ENCODE measurements at places on chromosomes 5 and 9.

DNA sequence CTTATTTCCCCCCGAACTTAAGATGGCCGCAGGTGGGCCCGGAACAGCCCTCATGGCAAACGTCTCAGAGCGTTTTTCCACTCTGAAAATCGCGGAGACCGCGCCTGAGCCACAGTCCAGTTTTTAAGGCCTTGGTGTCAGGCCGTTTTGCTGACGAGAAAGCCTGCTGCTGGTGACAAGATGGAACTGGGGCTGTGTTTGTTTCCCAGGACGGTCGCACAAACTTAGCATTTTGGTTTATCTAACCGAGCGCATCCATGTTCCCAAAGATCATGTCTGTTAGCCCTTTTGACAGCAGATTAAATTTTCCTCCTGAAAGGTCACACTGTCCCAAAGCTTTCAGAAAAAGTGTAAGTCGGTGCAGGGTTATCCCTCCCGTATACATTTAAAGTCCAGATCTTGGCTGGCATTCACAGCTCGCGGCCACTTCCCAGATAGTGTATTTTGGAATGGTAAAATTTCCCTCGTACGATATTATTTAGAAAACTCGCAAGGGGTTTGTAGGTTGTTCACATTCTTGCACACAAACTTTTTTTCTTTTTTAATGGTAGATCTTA lies 812 bp downstream of the SREK1 start:
- peak; percentile 68 for DNase-seq

DNA sequence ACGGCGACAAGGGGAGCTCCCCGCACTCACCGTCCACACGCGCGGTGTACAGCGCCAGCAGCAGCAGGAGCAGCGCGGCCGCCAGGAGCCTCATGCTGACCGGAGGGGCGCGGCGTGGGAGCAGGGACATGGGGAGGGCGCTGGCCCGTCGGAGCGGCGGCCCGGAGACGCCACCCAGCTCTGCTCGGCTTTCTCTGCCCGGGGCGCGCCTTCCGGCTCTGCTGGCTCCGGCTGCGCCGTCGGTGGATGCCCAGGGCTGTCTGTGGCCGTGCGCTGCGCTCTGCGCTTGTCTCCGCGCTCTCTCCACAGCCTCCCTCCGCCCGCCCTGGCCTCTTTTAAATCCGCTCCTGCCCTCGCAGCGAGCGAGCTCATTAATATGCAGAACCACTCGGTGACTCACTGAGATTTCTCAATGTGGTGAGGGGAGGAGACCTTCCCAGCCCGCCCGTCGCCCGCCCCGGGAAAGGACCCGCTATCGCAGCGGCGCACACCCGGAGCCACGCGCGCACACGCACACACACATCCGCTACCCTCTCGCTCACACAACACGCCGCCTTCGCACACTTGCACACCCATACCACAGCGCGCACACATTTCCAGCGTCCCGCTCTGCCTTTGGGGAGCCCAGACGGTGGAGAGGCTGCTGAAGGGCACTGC lies at the start of gene CXCL14:
Gene CXCL14 (minus strand): TSS at position 307 of the 657 bp plus-strand sequence. CDS start 213 bp downstream, at position 94.
- DNase-seq = peak; percentile 33

- DNase-seq = no peak
Measured at GRCh38 chr5:168513861-168514428, 15.2 kb upstream of the FBLL1 start.

- DNase-seq = no peak
Measured at GRCh38 chr9:82080265-82080664, 91.7 kb downstream of the SPATA31D1 start.

- no peak for DNase-seq
Measured at GRCh38 chr9:104286799-104287198, 192.7 kb downstream of the SMC2 start.

DNA sequence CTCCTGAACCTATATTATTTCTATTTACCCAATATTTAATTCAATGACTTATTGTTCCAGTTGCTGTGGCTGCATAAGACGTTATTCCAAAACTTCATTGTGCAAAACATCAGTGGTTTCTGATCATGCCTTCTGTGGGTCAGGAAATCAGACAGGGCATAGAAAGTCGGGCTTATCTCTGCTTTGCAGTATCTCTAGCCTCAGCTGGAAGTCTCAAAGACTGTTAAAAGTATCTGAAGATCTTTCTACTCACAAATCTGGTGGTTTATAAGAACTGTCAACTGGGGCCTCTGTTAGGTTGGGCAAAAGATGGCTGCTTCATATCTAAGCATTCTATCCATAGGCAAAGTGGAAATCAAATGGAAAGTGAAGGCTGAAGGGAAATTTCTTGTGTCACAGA lies 687.7 kb upstream of the ARRDC3 start:
- DNase-seq = no peak

- no peak for DNase-seq
Measured at GRCh38 chr9:113373256-113373655, 3.5 kb downstream of the HDHD3 start.

DNA sequence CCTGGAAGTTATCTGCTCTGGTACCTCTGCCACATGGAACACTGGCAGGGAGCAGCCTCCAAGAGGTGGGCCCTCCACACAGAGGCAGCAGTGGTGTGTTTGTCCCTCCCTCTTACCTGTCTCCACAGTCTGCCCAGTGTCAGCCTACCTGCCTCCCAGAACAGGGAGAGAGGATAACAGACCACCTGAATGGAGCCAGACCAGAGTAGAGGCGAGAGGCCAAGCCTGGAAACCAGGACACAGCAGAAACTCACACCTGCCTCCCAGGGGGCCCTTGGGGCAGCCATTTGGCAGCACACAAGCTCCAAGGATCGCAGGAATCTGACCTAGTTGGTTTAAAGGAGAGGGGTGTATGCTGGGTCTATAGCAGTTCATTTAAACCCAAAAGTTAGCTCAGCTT lies 100.2 kb upstream of the ZNF366 start:
- no peak for DNase-seq

GRCh38 chr5:66551945-66552344 lies 44.2 kb upstream of the MAST4 start:
- no peak for DNase-seq

- no peak for DNase-seq
Measured at GRCh38 chr9:32011049-32011448, 373.4 kb upstream of the ACO1 start.

- no peak for DNase-seq
Measured at GRCh38 chr9:117121316-117121715, 293.5 kb downstream of the ASTN2 start.

DNA sequence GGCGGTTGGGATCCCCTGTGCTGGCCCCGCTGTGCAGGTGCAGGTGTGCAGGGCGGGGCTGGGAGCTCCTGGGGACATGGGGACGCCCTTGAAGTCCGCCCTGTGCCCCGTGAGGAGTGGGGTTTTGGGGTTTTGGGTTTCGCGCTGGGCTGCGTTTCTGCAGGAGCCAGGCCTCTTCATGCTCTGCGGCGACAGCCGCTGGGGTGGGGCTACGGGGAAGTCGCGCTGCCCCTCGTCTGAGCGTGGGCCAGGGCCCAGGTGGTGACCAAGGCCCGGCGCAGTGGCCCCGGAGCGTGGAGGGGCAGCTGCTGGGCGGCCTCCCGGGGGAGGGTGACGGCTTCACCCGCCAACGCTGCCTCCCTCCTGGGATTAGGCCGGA lies 47.8 kb upstream of the IRX4 start:
- no peak for DNase-seq

DNA sequence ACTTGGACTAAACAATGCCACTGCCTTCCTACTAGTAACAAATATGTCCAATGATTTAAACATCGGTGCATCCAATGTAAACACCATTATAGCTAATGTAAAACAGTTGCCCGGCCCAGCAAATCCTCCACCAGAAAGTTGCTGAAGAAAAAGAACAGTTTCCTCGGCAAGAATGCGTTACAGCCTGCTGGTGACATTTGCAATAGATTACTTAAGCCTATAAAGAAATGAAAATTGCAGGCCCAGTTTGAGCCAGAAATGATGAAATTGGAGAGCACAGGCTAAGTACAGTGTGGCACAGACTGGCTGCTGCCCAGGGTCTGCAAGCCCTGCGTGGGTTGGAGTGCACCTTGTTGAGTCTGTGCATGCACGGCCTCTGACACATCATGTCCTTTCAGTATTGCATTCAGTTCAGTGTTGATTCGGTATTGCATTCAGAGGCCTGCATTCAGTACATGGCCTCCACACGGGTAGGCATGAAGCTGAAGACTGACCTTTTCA lies 406.0 kb upstream of the KLF4 start:
- DNase-seq = peak; percentile 55

- no peak for DNase-seq
Measured at GRCh38 chr5:80631278-80632259, 22.9 kb upstream of the MSH3 start.

Measured in urinary bladder (tissue), 4 donors.